ENCODE measurements at places on chromosomes 6 and 20. TPM values are rescaled to one million over a fixed set of nuclear protein-coding genes. Genes with fewer than 3 reads are reported as not detected.

DNA sequence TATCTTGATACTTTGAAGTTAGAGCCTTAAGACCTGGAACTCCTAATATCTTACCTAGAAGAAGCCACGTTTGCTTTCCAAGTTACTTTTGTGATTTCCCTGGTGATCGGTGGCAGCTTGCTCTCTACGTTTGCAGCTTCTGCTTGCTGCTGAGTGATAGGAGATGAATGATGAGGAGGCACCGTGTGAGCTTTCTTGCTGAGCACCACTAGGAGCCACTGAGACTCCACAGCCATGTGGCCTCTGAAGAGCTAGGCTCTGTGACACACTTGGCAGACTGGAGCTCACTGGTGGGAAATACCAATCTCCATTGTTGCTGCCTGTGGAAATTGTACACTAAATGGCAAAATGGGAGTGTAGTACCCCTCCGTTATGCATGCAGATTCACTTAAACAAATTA is 161.8 kb downstream of the IBTK start:
- DNase-seq, result no peak

Gene LY86
- total RNA-seq, result 20.2 TPM

GRCh38 chr6:38453861-38454260 is 185.9 kb downstream of the BTBD9 start:
- DNase-seq, result no peak

- DNase-seq, result no peak
Observed at GRCh38 chr6:5937169-5937909, 69.4 kb downstream of the NRN1 start.

DNA sequence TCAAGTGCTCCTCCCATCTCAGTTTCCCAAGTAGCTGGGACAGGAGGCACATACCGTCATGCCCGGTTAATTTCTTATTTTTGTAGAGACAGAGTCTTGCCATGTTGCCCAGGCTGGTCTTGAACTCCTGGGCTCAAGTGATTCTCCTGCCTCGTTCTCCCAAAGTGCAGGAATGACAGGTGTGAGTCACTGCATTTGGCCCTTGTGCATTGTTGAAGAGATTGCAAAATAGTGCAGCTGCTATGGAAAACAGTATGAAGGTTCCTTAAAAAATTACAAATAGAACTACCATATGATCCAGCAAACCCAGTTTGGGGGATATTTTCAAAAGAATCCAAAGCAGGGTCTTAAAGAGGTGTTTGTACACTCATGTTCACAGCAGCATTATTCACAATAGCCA is 69.1 kb downstream of the GJA10 start:
- no peak for DNase-seq

- DNase-seq, result no peak
Observed at GRCh38 chr6:158497620-158498019, 62.3 kb upstream of the TMEM181 start.

Gene WFDC10B
- total RNA-seq, result 1.2 TPM
